ENCODE measurements at places on chromosomes 6 and 20. TPM values are rescaled to one million over a fixed set of nuclear protein-coding genes. Genes with fewer than 3 reads are reported as not detected.

DNA sequence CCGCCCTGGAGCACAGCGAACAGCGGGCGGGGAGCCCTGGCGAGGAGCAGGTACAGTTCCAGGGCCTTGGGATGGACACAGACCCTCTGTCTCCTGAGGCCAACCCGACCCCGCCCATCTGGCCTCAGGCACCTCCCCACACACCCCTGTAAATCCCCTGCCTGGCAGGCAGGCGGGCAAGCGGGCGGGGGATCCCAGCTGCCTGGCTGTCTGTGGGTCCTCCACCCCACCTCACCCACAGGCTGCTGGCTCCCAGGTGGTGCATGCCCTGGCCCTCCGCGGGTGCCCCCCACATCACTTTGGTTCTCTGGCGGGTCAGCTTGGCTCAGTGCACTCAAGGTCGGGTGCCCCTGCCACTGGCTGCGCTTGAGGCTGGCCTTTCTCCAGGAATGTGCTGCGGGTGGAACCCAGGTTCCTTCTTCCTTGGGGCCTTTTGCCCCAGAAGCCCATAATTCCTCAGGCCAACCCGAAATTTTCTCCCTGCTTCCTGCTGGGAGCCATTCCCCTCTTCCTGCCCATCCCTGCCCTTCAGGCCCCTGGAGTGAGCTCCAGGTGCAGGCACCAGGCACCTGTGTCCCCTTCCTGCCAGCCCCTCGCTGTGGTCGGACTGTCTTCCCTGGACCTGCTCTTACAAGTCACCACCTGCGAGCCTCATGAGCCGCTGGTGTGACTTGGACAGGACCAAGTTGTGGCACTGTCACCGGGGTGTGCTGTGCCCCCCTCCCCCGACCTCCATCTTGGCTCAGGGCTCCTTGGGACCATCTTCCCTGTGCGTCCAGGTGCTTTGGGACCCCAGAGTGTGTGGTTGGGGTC is 5.3 kb upstream of the TNFRSF6B start:
- peaks cover 5% of the 10 kb centered on the region for H3K36me3 ChIP-seq
- no peaks in the 10 kb centered on the region for H3K27me3 ChIP-seq
- H3K27ac ChIP-seq = no peak overlapping the region
- H3K4me3 ChIP-seq = no peak overlapping the region

GRCh38 chr6:8352335-8352965 is 82.9 kb downstream of the SLC35B3 start:
- no peak overlapping the region for H3K27ac ChIP-seq
- no peaks in the 10 kb centered on the region for H3K27me3 ChIP-seq
- H3K4me1 ChIP-seq = no peaks in the 10 kb centered on the region

DNA sequence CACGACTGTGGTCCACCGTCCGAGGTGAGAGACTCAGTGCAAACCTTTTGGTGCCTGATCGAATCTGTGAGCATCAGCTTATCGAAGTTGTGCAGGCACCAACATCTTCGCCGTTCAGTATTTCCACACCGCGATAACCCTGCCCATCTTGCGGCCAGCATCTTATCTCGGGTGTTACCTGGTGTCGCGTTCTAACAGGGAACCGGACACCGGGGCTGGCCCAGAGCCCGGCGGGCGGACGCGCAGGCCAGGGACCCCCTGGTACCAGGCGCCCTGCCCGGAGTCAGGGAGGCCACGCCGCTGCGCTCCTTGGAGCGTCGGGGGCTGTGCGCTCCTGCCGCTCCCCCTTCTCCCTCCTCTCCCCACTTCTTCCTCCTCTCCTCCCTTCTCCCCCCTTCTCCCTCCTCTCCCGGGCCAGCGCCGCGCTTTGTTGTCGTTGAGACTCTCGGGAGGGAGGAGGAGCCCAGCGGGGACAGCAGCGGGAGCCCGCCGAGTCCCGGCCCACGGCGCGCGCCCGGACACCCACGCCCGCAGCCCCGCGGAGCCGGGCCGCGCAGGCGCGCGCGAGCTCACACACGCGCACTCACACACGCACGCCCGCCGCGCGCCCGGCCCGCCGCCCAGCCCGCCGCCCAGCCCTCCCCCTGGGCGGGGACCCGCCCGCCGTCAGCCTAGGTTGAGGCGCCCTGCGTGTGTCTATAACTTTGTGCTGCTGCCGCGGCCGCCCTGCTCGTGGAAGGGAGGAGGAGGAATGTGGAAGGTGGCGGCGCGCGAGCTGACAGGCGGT is 1.4 kb upstream of the FOXO3 start:
- no peaks in the 10 kb centered on the region for H3K27me3 ChIP-seq
- DNase-seq = peak; percentile 94
- H3K4me3 ChIP-seq = peak overlapping the region; percentile 97
- H3K27ac ChIP-seq = peak overlapping the region; percentile 100
- no peaks in the 10 kb centered on the region for H3K36me3 ChIP-seq

DNA sequence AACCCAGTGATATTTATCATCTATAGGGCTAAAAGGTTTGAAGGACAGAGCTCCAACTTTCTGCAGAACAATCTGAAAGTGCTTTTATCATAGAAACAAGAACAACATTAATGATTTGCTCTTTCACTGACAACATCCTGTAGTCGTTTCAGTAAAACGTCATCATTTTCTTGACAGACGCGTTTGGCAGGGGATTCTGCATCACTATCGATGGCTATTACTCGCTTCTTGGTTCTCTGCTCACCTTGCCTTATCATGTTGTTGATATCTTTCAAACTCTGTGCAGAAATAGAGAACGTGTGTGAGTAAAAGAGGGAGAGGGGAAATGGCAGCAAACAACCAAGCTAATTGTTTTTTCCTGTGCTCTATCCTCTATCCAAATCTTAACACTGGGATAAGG is 47.1 kb upstream of the SAMHD1 start:
- H3K27me3 ChIP-seq = no peaks in the 10 kb centered on the region

DNA sequence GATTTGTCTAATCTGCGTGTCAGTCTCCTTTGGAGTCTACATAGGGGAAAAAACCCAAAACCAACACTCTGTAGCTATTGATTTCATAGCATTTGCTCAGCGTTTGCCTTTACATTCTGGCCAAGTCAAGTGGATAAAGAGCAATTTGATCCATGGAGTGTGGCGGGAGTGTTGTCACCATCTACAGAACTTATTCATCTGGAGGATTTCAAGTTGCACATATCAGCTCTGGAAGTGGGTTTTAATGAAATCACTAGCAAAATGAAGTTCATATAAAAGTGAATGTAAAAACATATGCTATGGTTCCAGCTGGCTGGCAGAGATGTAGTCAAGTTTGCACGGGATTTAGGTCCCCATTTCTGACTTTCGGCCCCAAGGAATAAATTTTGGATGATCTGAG is 219.7 kb upstream of the SUPT3H start:
- no peak overlapping the region for H3K27ac ChIP-seq
- no peaks in the 10 kb centered on the region for H3K36me3 ChIP-seq
- no peak for DNase-seq
- no peaks in the 10 kb centered on the region for H3K27me3 ChIP-seq

DNA sequence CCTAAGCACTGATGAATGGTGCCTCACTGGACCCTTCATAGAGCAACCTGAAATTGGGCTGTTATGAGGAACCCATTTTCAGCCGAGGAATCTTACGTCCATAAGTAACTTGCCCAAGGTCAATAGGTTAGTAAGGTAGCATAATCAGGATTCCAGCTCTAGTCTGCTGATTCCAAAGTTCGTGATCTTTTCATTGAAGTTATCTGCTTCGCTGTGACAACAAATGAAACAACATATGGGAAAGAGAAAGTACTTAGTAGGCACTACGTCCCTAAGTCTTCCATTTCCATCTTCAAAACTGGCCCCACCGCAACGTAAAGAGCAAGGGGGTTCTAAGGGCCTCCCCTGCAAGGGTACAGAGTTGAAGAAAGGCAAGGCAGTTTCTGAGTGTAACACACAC is 49.5 kb downstream of the MYLIP start:
- no peaks in the 10 kb centered on the region for H3K4me1 ChIP-seq
- H3K36me3 ChIP-seq = no peaks in the 10 kb centered on the region
- no peaks in the 10 kb centered on the region for H3K27me3 ChIP-seq
- H3K27ac ChIP-seq = no peak overlapping the region

The ESR1 gene
- total RNA-seq = 1.2 TPM
